ENCODE measurements at places on chromosomes 3 and 15. TPM values are rescaled to one million over a fixed set of nuclear protein-coding genes. Genes with fewer than 3 reads are reported as not detected.
A peak's percentile ranks its signal among the peaks of the same experiment; 100 is the strongest.

- peak; percentile 70 for DNase-seq
Observed at GRCh38 chr3:48057521-48057920, 41.3 kb upstream of the MAP4 start.

The STXBP5L gene
- not detected for total RNA-seq

DNA sequence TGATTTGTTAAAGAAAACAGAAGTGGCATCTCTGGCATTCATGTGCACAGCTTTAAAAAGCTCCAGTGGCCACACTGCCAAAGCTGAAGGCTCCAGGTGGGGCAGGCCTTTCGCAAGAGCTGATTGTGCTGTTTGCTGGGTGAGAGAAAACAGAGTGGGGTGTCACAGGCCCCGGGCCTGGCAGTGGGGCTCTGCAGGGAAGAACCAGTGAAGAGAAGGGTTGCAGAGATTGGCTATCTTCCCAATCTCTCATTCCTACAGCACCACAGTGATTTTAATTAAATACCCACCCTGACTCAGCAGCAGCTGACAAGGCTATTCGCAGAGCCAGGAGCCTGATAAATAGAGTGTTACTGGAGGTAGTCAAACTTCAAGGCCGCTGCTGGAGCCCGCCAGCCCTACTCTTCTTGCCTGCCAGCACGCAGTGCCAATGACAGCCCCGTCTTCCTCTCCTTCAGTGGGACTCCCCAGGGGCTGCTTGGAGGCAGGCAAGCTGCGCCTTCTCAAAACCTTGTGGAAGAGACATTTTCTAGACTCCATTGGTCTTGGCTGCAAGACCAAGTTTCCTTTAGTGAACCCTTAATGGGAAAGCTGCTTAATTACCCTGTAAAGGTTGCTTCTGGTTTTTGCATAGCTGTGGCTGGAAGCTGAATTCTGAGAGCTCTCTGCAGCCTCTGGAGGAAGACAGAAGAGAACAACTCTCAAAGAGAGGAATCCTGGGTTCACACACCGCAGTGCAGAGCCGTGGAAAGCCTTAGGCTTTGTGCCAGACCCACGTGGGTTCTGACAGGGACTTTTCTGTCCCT lies 225.8 kb upstream of the SLCO3A1 start:
- peak; percentile 5 for DNase-seq

GRCh38 chr3:27596334-27596841 lies 112.2 kb upstream of the SLC4A7 start:
- peak; percentile 52 for DNase-seq

DNA sequence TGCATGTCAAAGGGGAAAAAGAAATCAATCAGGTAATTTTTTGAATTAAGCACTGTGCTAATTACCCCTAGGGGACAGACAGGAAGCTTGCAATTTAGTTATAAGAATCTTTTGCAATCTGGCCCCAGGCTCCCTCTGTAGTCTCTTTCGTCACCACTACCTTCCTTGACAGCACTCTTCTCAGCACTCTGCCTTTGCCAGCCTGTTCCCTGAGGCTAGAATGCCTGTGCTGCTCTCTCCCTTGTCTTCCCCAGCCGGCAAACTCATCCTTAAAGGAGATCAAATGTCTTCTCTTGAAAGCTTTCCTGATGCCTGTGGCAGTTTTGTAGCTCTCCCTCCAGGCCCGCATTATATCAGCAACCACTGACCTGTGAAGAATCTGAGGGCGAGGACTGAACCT lies 32.4 kb upstream of the PRTG start:
- DNase-seq = peak; percentile 29

- no peak for DNase-seq
Observed at GRCh38 chr15:73172508-73172907, 120.2 kb downstream of the NEO1 start.

DNA sequence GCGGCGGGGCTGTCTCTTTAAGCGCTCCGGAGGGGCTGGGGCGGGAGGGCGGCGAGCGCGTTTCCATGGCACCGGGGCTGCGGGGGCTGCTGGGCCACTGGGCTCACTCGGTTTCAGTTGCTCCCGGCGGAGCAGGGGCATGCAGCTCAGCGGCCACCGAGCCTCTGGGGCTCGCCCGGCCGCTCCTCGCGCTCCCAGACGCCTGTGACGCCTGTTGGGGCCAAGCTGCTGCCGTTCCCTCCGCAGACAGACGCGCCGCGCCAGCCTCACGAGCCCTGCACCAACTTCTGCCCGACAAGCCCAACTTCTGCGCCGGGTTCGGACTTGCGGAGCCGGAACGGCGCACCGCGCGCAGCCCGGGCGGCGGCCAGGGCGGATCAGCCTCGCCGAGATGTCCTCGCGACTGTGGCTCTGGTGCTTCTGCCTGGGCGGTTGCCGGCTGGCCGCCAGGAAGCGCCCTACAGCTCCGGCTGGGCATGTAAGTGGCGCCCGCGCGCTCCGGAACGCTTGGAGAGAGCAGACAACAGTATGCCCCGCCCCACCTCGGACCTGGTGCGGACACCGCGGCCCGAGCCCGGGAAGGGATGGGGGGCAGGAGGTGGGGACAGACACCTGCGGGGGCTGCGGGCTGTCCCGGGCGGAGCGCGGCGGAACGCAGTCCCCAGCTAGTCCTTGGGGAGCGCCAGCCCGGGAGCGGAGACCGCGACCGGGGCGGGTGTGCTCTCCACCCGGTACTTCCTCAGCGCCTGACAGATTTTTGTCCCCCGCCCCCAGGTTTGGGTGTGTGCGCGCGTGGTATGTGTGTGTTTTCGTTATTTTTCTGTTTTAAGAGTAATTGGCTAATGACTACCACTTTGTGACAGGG lies 154.1 kb upstream of the GOLIM4 start:
- DNase-seq = peak; percentile 78

DNA sequence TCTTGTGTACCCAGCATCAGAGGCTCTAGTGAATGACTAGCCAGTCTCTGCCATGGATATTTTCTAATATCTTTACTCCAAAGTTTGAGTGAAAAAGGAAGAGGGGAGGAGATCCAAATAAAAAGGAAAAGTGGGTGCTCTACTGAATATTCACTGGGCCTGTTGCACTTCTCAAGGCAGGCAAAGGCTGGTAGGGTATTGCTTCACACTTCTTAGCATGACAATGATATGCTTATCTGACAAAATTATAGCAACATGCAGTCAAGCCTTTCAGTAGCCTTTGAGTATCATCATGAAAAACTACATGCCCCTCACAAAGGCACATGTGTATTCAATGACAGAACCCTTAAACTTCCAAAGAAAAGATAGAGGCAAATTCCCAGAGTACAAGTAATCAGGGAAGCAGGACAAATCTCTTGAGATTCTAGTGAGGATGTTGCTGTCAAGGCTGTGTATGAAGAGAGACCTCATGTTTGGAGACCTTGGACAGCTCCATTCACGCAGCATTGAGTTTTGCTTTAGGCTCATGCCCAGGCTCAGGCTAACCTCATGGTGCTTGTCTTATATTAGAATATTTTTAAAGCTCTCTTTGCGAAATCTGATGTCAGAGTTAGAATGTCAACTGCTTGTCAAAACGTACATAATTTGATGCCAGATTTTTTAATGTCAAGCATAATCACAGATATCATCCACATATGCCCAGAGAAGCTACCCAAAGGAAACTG lies 506.9 kb downstream of the OCA2 start:
- peak; percentile 7 for DNase-seq

DNA sequence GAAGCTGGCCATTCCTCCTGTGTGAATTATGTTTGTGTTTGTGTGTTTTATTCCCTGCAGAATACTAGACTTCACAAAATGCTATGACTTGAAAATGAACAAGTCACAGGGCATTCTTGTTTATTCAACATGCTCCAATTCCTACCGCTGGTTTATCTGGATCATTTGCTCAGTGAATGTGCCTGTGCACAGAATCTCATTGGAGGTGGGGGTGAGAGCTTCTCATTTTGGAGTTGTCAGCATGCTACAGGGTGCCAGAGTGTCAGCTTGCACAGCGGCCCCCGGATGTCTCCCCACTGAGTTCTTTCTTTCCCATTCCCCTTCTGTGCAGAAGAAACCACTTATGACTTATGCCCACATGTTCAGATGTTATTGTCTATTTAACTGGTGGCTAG lies 428.7 kb downstream of the ROBO2 start:
- no peak for DNase-seq

- DNase-seq = no peak
Observed at GRCh38 chr3:152611905-152612304, 223.0 kb upstream of the P2RY1 start.

- no peak for DNase-seq
Observed at GRCh38 chr3:99400352-99400751, 238.0 kb upstream of the COL8A1 start.

The SPINT1 gene
- total RNA-seq = 7.8 TPM

- peak; percentile 57 for DNase-seq
Observed at GRCh38 chr3:43296565-43296964, 10.2 kb downstream of the SNRK start.

- no peak for DNase-seq
Observed at GRCh38 chr3:123447416-123447748, 1.5 kb downstream of the ADCY5 start.

DNA sequence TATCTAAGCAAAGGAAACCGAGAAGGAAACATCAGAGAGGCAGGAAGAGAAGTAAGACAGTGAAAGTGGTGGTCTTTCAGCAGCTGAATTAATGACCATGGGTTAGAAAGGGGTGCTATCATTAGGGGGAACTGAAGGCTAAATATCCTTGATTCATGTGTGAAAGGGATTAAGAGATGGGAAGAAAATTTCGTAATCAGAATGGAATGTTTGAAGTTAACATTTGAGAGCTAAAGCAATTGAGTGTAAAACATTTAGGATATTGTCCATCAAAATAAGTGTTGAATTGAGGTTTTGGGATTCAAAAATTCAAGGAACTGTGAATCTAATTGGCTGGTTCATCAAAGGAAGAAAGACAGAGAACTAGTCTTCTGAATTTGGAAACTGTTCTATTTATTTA lies 4.1 kb upstream of the ECT2 start:
- DNase-seq = peak; percentile 21

GRCh38 chr3:72510247-72510646 lies 338.0 kb downstream of the SHQ1 start:
- DNase-seq = no peak

- no peak for DNase-seq
Observed at GRCh38 chr15:31049682-31050615, 51.6 kb downstream of the TRPM1 start.

DNA sequence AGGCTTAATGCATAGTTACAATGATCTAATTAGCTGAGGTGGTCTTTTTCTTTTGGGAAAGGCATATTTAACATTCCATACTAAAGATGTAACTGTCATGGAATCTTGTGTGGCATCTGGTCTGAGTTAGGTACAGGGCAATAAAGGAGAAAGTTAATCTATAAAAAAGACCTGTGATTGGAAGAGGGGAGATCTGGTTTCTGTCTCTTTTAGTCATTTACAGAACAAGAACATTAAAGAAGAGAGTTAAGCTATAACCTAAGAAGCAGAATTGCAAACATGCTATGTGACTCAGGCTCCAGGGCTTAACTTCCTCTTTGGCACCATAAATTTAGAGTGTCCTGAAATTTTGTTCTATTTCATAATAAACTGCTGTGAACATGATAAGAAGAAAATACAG lies 47.2 kb upstream of the MME start:
- peak; percentile 63 for DNase-seq

- no peak for DNase-seq
Observed at GRCh38 chr15:83723216-83723615, 69.3 kb downstream of the ADAMTSL3 start.

GRCh38 chr15:96629511-96629910 lies 299.0 kb downstream of the NR2F2 start:
- DNase-seq = no peak

The DUOX1 gene
- total RNA-seq = 0.32 TPM

- peak; percentile 8 for DNase-seq
Observed at GRCh38 chr3:133289322-133289721, 110.5 kb upstream of the BFSP2 start.

DNA sequence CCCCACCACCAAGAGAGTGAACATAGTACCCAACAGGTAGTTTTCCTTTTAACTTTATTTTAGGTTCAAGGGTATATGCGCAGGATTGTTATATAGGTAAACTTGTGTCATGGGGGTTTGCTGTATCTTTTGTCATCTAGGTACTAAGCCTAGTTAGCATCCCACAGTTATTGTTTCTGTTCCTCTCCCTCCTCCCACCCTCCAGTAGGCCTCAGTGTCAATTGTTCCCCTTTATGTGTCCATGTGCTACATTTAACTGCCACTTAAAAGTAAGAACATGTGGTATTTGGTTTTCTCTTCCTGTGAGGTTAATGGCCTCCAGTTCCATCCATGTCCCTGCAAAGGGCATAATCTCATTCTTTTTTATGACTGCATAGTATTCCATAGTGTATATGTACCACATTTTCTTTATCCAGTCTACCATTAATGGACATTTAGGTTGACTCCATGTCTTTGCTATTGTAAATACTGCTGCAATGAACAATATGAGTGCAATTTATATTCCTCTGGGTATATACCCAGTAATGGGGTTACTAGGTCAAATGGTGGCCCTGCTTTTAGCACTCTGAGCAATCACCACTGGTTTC lies 66.2 kb downstream of the ST3GAL6 start:
- no peak for DNase-seq

DNA sequence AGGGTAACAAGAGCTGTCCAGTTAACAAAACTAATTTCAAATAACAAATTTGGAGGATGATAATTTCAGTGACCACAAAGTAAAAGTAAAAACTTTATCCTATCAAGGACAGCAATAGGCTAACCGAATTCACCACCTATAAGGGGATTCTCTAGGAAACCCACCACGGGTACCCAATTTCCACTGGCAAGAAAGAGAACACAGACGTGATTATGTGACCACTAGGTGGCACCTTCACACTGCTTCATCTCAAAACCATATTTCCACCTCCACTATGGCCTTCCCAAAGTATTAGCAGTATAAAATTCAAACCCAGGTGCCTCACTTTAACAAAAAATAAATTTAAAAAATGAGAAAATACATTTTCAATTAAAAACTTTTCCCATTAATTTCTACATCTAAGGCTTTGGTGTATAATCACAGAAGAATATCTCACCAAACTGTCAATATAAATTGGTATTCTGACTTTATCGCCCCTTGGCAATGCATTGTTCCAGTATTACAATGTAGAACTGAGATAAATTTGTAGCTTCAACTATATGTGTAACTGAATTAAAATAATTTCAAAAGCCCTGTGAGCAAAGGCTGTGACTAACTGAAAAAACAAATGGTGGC lies 96.5 kb downstream of the FSIP1 start:
- peak; percentile 72 for DNase-seq

GRCh38 chr3:155329513-155330048 lies 36.1 kb upstream of the STRIT1 start:
- DNase-seq = no peak

The FGD5 gene
- total RNA-seq = not detected

GRCh38 chr3:40523781-40524180 lies 979 bp upstream of the ZNF621 start:
- DNase-seq = peak; percentile 25

- no peak for DNase-seq
Observed at GRCh38 chr3:52694528-52695189, 8.8 kb downstream of the GNL3 start.

DNA sequence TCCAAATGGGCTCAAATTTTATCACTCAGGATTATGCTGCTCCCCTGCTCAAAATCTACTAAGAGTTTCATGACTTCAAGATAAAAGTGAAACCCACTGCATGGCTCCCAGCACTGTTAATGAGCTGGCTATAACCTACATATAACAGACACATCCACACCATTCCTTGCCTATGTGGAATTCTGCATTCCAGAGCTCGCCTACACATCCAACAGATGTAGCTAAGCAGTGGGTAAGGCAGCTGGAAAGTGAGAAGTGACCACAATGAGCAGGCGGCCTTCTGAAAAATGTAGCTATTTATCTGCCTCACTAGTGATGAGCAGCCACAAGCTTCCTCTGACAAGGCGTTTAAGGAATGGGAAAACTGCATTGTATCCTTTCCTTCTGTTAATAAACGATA lies 92.0 kb upstream of the TRIM42 start:
- peak; percentile 80 for DNase-seq

GRCh38 chr15:71433402-71433801 lies 318.1 kb downstream of the THSD4 start:
- DNase-seq = no peak

The NPAP1 gene
- not detected for total RNA-seq

The ISLR gene
- total RNA-seq = 110 TPM

The SOX2 gene
- total RNA-seq = not detected
